ENCODE measurements at places on chromosomes 2 and 18.

DNA sequence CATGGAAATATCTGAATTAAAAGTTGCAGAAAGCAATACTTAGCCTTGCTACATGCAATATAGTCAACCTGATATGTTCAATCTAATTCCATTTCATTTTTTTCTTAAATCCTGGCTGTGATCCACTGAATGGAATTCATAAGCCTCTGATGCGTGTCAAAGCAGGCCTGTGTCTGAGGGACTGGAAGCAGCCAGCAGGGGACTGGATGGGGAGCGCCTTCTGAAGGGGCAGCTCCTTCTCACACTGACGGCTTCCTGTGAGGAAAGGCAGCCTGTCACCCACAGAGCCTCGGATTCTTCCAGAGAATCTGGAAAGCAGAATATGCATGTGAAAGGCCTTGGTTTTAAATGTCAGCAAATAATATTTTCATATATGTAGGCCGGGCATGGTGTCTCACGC, 73.5 kb downstream of the KCNF1 start:
- H3K4me1 ChIP-seq: no peaks in the 10 kb centered on the region
- H3K27ac ChIP-seq: no peak overlapping the region
- no peaks in the 10 kb centered on the region for H3K27me3 ChIP-seq

DNA sequence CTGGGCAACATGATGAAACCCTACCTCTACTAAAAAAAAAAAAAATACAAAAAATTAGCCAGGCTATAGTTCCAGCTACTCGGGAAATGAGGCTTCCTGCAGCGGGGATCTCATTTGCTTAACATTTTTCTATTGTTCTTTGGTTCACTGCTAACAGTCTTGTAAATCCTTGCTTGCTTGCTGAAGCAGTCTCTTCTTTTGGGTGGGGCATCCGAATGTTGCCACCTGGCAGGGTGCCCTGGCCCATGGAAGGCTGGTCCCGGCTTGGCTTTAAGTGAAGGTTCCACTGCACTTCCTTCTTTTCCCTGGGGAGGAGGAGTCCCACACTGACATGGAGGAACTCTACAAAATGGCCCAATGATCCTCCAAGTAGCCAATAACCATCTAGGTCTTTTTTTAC, 6.0 kb upstream of the ANKRD29 start:
- peaks cover 22% of the 10 kb centered on the region for H3K4me1 ChIP-seq
- no peak overlapping the region for H3K27ac ChIP-seq
- no peaks in the 10 kb centered on the region for H3K36me3 ChIP-seq
- H3K4me3 ChIP-seq: no peak overlapping the region
- DNase-seq: peak; percentile 38

GRCh38 chr2:150214626-150215025, 272.8 kb downstream of the RND3 start:
- no peaks in the 10 kb centered on the region for H3K27me3 ChIP-seq
- H3K4me3 ChIP-seq: no peak overlapping the region
- DNase-seq: peak; percentile 38
- H3K27ac ChIP-seq: no peak overlapping the region
- peaks cover 5% of the 10 kb centered on the region for H3K4me1 ChIP-seq
- H3K36me3 ChIP-seq: no peaks in the 10 kb centered on the region

DNA sequence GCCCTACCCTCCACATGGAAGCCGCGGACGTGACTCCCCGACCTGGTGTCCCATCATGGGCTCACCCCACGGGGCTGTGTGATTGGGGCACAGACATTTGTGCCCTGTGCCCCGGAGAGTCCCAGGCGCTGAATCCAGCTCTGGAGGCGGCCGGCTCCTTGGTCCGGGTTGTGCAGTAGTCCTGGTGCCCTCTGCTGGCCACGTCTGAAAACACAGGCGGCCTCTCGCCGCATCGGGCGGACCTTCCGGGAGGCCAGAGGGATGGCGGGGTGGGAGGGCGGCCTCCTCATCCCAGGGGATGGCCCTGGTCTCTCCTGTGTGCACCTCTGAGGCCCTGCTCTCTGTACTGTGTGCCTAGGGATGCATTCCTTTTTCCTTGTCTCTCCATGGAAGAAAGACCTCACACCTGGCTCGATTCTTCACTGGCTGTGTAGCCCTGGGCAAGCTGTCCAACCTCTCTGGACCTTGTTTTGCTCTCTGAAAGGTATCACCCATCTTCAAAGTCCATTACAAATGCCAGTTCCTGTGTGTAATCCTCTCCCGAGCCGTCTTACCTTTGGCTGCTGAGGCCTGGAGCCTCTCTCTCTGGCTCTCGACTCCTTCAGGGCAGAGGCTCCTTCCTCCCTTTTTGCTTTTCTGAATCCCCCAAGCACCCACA, 27.6 kb downstream of the CELF4 start:
- H3K36me3 ChIP-seq: no peaks in the 10 kb centered on the region
- H3K4me3 ChIP-seq: peak overlapping the region; percentile 50
- peaks cover 33% of the 10 kb centered on the region for H3K4me1 ChIP-seq
- H3K27me3 ChIP-seq: no peaks in the 10 kb centered on the region
- no peak overlapping the region for H3K27ac ChIP-seq

- H3K27me3 ChIP-seq: no peaks in the 10 kb centered on the region
- no peak overlapping the region for H3K4me3 ChIP-seq
- no peak for DNase-seq
- H3K27ac ChIP-seq: no peak overlapping the region
- no peaks in the 10 kb centered on the region for H3K4me1 ChIP-seq
- no peaks in the 10 kb centered on the region for H3K36me3 ChIP-seq
Observed at GRCh38 chr2:149782572-149782971, 195.0 kb upstream of the MMADHC start.

DNA sequence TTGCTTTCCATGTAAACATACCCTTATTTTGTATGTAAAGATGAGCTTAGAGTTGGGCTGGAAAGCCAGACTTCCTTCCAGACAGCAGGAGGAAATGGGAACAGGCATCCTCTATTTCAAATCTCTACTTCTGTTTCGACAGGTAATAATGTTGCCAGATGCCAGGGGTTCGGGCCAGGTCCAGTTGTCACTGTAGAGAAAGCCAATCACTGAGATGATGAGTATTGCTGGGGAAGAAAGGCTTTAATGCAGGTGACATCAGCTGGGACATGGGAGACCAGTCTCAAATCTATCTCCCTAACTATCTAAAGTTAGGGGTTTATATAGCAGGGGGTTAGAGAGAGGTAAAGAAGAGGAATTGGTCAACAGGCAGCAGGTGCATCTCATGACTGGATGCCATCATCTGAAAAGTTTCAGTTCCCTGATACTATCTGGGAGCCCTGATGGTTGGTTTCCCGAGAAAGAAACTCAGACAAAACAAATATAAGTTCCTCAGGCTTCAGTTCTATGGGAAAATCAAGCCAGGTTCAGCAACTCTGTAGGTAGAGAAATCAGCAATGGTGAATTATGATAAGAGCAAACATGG, 9.3 kb upstream of the MTCL1 start:
- H3K27ac ChIP-seq: no peak overlapping the region
- no peak overlapping the region for H3K4me3 ChIP-seq
- no peaks in the 10 kb centered on the region for H3K36me3 ChIP-seq
- H3K27me3 ChIP-seq: no peaks in the 10 kb centered on the region

- no peaks in the 10 kb centered on the region for H3K36me3 ChIP-seq
- no peak for DNase-seq
- no peaks in the 10 kb centered on the region for H3K4me1 ChIP-seq
- no peaks in the 10 kb centered on the region for H3K27me3 ChIP-seq
- H3K4me3 ChIP-seq: no peak overlapping the region
Observed at GRCh38 chr2:144914113-144914512, 394.2 kb upstream of the ZEB2 start.

DNA sequence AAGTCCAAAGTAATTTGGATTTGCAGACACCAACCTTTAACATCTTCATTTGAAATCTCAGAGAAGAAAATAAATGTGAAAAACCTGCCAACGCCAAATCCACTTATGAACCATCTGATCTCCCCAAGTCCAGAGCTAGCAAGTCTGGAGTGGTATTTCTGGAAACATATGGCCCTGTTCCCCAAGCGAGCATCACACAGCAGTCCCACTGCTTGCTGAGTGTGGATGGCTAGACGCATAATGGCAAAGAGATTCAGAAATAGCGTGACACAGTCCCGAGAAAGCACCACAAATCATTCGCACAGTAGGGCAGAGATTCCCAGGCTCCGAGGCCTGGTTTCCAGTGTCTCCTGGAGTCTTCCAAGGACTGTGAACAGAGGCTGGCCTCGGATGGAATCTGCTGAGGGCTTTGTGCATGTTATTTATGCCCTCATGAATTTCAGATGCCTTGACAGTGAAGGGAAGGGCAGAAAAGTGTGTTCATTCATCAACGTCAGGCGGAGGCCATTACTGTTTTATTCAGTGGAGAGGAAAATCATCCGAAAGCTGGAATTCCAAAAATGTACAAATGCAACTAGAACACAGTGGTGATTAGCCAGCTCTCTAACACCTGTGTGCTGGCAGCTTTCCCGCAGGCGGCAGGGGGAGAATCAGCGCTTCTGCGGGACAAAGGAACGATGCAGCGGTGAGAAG, 417.0 kb downstream of the EIPR1 start:
- H3K4me1 ChIP-seq: no peaks in the 10 kb centered on the region
- H3K4me3 ChIP-seq: no peak overlapping the region
- H3K27ac ChIP-seq: no peak overlapping the region
- H3K36me3 ChIP-seq: no peaks in the 10 kb centered on the region
- DNase-seq: peak; percentile 41

DNA sequence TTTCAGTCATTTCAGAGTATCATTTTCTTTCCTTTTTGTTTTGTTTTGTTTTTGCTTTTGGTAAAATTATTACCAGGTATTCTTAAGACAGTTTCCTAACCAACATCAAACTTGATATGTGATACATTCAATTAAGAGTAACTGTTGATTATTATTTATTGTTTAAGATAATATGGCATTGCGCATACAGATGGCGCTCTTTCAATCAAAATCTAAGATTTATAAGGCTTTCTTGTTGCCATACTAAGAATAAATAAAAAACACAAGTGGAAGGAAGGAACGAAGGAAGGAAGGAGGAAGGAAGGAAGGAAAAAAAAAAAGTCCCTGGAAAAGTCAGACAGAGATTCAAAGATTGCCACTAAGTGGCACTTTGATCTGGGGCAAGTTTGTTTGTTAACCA, 1308.7 kb upstream of the FAM98A start:
- no peaks in the 10 kb centered on the region for H3K36me3 ChIP-seq
- no peaks in the 10 kb centered on the region for H3K4me1 ChIP-seq
- H3K27ac ChIP-seq: no peak overlapping the region
- H3K4me3 ChIP-seq: no peak overlapping the region

DNA sequence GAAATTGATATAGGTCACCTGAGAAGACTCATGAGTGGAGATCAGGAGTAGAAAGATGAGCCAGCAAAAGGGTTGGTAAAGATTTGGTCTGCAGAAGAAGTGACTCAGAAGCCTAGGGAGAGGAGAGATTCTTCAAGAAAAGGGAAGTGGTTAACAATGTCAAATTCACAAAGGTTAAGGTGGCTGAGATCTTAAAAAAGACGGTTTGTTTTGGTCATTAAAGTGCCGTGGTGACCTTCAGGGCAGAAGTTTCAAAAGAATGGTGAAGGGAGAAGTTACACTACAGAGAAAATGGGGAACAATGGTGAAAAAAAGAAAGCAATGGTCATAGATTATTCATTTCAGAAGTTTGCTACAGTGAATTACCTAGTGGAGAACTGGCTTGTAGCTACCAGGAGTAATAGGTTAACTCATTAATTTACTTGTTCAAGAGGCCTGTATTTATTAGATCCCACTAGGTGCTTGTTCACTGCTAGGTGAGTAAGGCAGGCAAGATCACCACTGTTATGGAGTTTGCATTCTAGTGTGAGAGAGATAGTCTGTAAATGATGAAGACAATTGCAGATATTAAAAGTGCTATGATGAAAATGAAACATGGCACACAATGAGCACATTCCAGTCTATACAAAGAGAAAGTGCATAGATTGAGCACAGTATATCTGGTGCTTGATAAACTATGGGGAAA, 43.0 kb downstream of the FBXO48 start:
- no peak overlapping the region for H3K27ac ChIP-seq
- DNase-seq: no peak
- H3K4me3 ChIP-seq: no peak overlapping the region
- no peaks in the 10 kb centered on the region for H3K36me3 ChIP-seq
- H3K27me3 ChIP-seq: no peaks in the 10 kb centered on the region
- peaks cover 4% of the 10 kb centered on the region for H3K4me1 ChIP-seq

- DNase-seq: no peak
- no peak overlapping the region for H3K4me3 ChIP-seq
- H3K36me3 ChIP-seq: no peaks in the 10 kb centered on the region
- no peaks in the 10 kb centered on the region for H3K27me3 ChIP-seq
- H3K4me1 ChIP-seq: no peaks in the 10 kb centered on the region
Observed at GRCh38 chr2:187915810-187916209, 361.6 kb upstream of the TFPI start.

DNA sequence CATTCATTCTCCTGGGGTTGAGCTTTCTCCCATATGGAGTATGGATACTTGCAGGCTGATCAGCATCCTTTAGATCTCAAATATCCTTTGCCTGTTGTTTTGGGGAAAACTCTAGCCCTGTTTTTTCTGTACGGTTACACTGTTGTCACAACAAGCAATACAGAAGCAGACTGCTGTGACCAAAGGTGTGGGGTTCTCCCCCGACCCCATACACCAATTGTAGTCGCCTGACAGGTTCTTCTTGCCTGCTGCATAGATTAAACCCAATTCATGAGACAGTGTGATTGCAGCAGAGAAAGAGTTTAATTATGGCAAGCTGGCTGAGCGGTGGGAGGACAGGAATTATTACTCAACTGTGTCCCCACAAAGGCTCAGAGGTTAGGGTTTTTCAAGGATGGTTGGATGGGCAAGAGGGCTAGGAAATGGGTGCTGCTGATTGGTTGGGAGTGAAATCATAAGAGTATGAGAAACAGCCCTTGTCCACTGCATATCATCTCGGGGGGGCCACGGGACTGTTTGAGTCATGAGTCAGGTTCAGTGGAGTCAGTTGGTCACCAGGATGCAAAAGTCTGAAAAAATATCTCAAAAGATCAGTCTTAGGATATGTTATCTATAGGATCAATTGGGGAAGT, 40.6 kb downstream of the ITGB1BP1 start:
- H3K27ac ChIP-seq: no peak overlapping the region
- H3K4me1 ChIP-seq: peaks cover 1% of the 10 kb centered on the region
- no peaks in the 10 kb centered on the region for H3K36me3 ChIP-seq
- H3K4me3 ChIP-seq: no peak overlapping the region
- DNase-seq: no peak

DNA sequence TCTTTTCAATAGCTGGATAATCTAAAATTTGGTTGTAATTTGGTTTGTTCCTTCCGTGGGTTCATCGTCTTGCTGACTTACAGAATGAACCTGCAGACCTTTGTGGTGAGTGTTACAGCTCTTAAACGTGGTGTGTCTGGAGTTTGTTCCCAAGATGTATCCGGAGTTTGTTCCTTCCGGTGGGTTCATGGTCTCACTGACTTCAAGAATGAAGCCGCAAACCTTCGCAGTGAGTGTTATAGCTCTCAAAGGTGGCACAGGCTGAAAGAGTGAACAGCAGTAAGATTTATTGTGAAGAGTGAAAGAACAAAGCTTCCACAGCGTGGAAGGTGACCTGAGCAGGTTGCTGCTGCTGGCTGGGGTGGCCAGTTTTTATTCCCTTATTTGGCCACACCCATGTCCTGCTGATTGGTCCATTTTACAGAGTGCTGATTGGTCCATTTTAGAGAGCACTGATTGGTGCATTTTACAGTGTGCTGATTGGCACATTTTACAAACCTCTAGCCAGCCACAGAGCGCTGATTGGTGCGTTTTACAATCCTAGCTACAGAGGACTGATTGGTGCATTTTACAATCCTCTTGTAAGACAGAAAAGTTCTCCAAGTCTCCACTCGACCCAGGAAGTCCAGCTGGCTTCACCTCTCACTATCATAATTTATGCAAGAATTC, 16.6 kb downstream of the RALB start:
- H3K4me3 ChIP-seq: no peak overlapping the region
- no peak overlapping the region for H3K27ac ChIP-seq
- 0 out of 2 replicates have a peak, but pooled peaks cover 6% of the 10 kb centered on the region for H3K4me1 ChIP-seq

GRCh38 chr2:150620855-150621254, 133.4 kb upstream of the RND3 start:
- no peaks in the 10 kb centered on the region for H3K36me3 ChIP-seq
- H3K4me3 ChIP-seq: no peak overlapping the region
- DNase-seq: no peak
- no peak overlapping the region for H3K27ac ChIP-seq
